Fibroblast of skin of right biceps (primary cell): ENCODE measurements at places on chromosomes 12 and 14.

DNA sequence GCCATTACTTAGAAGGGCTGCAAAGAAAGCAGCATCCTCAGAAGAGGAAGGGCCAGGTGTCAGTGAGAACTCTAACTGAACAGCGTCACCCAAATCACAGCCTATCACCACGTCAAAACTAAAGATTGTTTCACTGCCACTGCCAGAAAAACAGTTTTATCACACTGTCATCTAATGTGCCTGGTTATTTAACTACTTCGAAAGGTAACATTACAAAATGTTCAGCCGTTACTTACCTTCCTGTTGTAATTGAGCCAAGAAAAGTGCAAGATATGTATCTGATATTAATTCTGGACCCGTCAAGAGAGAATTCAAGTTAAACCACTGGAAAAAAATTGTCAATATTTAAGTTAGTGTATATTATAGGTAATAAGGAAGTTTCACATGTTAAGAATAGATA lies 17.9 kb downstream of the ATXN3 start:
- no peak for DNase-seq

GRCh38 chr12:126095748-126096510 lies 1030.7 kb downstream of the AACS start:
- no peak for DNase-seq

GRCh38 chr12:106791531-106791930 lies 17.0 kb downstream of the RIC8B start:
- no peak for DNase-seq

- no peak for DNase-seq
These were observed 1.5 kb upstream of the TSPAN8 start for GRCh38 chr12:71159264-71159663.

DNA sequence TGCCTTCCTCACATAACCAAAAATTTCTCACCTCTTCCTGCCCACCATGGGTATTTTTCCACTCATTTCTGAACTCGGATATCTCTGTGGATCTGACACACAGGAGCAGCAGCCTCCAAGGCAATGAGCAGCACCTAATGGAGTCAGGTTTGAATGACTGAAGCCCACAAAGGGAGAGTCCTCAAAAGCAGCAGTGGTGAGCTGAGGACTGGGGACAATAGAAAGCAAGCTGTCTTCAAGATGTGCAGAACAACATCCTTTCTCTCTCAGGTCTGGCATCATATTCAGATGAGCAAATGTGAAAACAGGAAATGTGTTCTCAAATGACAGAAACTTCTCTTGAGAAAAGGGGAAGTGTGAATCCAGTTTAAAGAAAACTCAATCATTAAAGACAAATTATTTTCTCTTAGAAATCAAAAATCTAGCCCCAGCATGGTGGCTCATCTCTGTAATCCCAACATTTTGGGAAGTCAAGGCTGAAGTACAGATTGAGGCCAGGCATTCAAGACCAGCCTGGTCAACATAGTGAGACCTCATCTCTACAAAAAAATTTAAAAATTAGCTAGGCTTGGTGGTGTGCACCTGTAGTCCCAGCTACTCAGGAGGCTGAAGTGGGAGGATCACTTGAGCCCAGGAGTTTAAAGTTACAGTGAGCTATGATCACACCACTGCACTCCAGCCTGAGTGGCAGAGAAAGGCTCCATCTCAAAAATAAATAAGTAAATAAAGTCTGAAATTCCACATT lies 54.2 kb downstream of the C12orf42 start:
- DNase-seq = no peak

GRCh38 chr12:7118881-7119280 lies 9.8 kb downstream of the RBP5 start:
- DNase-seq = no peak

DNA sequence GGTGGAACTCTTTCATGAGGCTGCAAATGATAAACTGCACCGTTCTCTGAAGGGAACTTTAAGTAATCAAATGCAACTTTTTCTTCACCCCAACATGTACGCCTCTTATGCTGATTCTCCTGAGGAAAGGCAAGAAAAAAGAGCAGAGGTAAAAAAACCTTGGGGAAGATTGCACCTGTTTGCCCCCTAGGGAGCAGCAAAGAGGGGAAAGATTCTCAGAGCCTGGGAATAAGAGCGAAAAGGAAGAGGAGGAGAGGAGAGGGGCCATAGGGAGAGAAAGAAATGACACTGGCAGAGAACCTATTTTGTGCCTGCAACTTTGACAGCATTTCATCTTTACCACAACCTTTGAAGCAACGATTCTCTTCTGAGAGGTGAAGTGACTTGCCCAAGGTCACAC lies 254.6 kb downstream of the KSR2 start:
- no peak for DNase-seq
